ENCODE measurements at places on chromosomes 6 and 20.

DNA sequence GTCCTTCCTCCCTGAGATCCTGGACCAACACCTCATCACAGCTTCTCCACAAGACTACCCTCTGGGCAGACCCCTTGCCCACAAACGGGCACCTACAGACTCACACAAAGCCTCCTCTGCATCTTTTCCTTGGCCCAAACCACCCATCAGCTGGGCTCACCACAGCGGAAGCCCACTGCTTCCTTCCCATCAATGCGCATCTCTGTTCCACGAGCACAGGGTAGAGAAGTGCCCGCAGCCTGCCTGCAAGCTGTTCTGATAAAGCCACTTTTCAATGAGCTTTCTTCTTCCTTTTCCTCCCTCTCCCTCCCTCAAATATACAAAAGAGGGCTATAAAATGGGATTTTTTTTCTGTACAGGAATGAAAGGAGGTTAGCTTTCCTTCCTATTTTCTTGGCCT lies 111.2 kb downstream of the NFATC2 start:
- no peak for DNase-seq

DNA sequence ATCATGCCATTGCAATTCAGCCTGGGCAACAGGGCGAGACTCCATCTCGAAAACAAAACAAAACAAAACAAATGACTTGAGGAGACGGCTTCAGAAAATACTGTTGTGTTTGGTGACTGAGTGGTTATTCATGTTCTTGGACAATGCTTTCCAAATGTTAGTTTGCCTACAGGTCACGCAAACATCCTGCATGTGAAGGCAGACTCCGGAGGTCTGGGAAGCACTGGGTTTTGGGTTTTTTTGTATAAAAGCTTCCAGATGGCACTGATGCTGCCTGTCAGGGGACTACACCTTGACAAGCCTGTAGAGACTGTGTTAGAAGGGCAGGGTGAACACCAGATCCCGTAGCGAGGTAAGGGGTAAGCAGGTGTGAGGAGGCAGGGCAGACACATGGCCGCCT lies 81.7 kb downstream of the THBS2 start:
- DNase-seq, result no peak

DNA sequence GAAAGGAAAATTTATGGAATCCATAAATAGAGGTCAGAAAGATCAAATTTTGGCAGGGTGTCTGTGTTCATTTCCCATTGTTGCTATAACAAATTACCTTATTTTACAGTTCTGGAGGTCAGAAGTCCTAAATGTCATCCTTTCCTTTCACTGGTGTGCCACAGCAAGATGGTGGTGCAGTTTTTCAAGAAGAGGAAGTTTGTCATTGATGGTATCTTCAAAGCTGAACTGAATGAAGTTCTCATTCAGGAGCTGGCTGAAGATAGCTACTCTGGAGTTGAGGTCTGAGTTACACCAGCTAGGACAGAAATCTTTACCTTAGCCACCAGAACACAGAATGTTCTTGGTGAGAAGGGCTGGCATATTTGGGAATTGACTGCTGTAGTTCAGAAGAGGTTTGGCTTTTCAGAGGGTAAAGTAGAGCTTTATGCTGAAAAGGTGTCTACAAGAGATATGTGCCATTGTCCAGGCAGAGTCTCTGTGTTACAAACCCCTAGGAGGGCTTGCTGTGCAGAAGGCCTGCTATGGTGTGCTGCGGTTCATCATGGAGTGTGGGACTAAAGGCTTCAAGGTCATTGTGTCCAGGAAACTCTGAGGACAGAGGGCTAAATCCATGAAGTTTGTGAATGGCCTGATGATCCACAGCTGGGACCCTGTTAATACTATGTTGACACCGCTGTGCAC lies 7.2 kb upstream of the CCNC start:
- DNase-seq, result no peak

GRCh38 chr6:18511211-18511610 lies 124.1 kb downstream of the RNF144B start:
- DNase-seq, result no peak

GRCh38 chr6:144131248-144131709 lies 19.0 kb upstream of the STX11 start:
- no peak for DNase-seq

DNA sequence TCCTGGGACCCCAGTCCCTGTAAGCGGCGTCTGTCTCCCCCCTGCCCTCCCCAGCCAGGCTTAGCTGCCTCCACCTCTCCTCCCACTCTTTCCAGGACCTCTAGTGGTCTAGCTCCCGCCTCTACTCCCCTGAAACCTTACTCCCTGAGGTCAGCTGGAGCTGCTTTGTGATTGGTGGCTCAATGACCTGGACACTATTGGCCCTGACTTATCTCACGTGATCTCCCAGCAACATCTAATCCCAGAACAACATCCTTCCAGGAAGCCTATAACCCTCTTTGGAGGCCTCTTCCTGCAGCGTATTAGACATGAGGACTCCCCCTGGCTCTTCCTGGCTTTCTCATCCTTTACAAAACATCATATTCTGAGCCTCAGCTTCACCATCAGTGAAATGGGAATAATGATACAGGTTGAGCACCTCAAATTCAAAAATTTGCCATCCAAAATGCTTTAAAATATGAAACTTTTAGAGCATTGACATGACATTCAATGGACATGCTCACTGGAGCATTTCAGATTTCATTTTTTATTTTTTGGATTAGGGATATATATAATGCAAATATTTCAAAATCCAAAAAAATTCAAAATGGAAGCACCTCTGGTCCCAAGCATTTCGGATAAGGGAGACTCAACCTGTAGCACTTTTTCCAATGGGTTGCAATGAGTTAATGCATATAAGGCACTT lies 16.3 kb upstream of the SRC start:
- DNase-seq, result no peak

DNA sequence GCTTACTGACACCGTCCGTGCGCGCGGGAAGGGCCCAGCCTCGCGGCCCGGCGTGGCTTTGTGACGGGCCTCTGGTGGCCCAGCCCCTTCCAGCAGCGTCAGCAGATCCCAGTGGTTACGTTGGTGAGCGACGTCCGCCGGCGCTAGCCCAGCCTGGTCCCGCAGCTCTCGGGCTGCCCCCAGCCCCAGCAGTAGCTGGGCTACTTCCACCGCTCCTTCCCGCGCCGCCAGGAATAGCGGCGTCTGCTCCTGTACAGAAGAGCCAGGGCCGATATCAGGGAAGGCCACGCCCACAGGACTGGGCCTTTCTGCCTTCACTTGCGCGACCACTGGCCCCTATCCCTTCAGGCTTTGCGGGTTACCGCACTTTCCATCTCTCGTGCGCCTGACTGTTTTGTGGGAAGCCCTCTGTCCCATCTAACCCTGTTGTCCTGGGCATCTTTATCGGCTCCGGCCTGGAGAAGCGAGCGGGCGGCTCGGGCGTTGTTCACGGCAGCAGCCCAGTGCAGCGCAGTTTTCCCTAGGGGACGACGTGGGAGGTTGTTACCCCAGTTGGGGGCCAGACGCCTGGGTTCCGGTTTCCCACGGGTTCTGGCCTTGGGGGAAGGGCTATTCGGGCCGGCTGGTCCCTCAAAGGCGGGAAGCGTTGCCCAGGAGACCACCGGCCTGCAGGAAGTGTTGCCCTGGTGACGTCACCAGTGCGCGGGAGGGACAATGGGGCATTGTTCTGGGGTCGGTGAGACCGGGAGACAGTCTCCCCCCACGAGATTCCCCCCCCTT lies 3.6 kb upstream of the GPSM3 start:
- DNase-seq, result peak; percentile 77

- no peak for DNase-seq
These were observed 6.5 kb upstream of the BTN3A2 start for GRCh38 chr6:26358511-26358981.

GRCh38 chr20:25061821-25062530 lies 4.0 kb upstream of the ACSS1 start:
- DNase-seq, result no peak

DNA sequence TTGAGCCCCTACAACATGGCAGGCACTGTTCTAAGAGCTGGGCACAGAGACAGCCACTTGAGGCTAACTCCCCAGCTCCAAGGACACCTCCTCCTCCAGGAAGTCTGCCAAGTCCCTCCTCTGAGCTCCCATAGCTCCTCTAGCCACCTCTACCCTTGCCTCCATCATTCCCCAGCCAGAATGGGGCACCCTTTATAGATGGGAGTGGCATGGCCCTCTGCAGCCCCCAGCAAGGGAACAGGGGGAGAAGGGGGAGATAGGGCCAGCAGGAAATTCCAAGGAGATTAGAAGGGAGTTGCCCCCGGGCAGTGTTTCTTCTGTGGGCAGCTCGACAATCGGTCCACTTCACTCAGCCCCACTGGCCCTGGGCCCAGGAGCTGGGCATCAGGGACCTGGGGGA lies 19.7 kb upstream of the TLDC2 start:
- DNase-seq, result no peak

GRCh38 chr20:53824779-53825178 lies 231.1 kb upstream of the ZNF217 start:
- DNase-seq, result no peak

DNA sequence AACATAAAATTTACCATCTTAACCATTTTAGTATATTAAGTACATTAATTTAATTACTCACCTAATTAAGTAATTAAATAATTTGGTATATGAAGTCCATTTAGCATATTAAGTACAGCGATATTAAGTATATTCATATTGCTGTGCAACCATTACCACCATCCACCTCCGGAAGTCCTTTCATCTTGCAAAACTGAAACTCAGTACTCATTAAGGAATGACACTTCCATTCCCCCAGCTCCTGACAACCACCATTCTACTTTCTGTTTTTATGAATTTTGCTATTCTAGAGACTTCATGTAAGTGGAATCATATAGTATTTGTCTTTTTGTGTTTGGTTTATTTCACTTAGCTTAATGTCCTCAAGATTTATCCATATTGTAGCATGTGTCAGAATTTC lies 61.1 kb upstream of the GTSF1L start:
- DNase-seq, result no peak

GRCh38 chr6:47581591-47581990 lies 104.0 kb downstream of the CD2AP start:
- no peak for DNase-seq

- DNase-seq, result no peak
These were observed 28.8 kb upstream of the TCFL5 start for GRCh38 chr20:62890444-62890843.

DNA sequence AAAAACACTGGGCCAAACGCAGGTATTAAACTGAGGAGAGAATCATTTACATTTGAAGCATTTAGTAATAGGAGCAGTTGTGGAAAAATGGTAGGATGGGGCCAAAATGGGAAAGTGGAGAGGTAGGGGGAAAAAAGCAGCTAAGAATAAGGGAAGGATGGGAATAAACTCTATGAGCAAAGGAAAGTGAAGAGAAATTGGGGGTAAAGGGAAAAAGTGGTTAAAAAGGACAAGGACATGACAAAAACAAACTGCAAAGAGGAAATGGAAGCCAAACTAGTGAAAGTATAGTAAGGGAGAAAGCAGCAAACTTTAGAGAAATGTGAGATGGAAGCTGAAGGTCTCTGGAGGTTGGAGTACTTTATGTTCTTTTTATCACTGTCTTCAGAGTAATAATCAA lies 6.2 kb upstream of the ZSCAN16 start:
- no peak for DNase-seq

DNA sequence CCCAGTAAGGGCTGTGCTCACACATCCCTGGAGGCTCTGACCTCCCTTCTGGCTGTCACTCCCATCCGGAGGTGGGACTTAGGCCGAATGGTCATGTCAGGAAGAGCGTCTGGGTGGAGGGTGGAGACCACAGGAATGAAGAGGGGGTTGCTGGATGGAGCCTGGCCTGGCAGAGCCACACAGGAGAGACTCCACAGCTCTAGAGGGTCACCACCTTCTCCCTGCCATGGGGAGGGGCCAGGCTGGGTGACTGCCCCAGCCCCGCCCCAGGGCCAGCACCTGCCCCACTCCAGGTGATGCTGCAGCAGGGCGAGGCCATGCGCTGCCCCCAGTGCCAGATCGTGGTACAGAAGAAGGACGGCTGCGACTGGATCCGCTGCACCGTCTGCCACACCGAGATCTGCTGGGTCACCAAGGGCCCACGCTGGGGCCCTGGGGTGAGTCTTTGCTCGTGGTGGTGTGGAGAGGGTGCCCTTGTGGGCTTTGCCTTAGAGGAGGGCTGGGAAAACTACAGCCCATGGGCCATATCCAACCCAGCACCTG lies 20.6 kb downstream of the RBCK1 start:
- no peak for DNase-seq

GRCh38 chr6:107550241-107550840 lies 60.4 kb downstream of the SOBP start:
- no peak for DNase-seq

DNA sequence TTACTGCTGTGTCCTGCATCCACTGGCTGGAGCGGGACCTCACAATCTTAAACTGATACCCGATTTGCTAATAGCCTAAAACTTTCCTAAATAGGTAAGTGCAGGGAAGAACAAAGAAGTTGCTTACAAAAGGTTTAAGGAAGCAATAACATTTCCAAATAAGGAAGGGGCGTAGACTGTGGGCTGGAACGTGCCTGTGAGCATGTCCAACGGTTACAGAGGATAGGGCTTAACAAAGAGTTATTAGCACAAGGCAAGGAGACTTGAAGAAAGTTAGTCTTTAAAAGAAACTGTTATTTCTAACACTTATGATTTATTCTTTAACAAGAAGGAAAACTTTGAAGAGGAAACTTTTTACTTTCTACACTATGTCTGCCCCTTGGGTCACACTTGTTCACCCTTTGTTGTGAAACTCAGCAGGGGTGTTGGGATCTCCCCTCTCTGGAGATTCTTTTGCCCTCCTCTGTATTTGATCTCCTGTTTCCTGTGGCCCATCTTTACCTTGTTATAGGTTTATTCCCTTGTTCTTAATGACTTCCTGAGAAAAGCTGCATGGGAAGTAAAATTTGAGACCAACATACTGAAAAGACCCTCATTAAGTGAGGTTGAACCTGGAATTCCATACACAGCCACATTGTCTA lies 28.7 kb downstream of the KAT14 start:
- no peak for DNase-seq

DNA sequence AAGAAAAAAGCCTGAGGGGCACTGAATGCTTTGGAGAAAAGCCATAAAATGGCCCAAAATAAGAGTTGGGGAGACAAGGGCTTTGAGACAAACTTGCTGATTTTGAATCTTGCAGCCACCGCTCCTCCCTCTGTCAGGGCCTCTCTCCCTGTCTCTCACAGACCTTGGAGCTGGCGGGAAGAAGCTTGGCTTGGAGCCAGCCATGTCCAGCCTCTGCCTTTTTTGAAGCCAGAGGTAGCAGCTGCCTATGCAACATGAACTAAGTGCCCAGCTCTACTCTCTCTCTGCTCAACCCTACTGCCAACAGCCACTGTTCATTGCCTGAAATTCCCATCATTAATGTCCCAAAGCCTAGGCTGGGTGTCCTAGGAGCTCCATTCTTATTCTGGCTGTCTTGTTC lies 63.7 kb upstream of the CTNNBL1 start:
- no peak for DNase-seq

- DNase-seq, result no peak
These were observed 1.0 kb downstream of the CALHM6 start for GRCh38 chr6:116461932-116462885.

- no peak for DNase-seq
These were observed 66.5 kb downstream of the HECA start for GRCh38 chr6:139201378-139201777.

- peak; percentile 95 for DNase-seq
These were observed 85.6 kb downstream of the MRPL14 start for GRCh38 chr6:44041461-44042260.

GRCh38 chr6:119350202-119350951 lies 816 bp upstream of the MAN1A1 start:
- peak; percentile 20 for DNase-seq
